ENCODE measurements at places on chromosomes 2 and 18. TPM values are rescaled to one million over a fixed set of nuclear protein-coding genes. Genes with fewer than 3 reads are reported as not detected.

The MEP1B gene
- total RNA-seq: not detected

The LRRTM1 gene
- not detected for total RNA-seq

The BCL11A gene
- total RNA-seq: 0.38 TPM

The DSG4 gene
- total RNA-seq: not detected

The DNAJC5G gene
- 0.98 TPM for total RNA-seq

Data from vein endothelial cell (primary cell).